Stimulated activated CD4-positive, alpha-beta T cell treated with anti-CD3 and anti-CD28 coated beads, Interleukin-2, amount 100 ng/mL, for 24 hours (primary cell): ENCODE measurements at places on chromosomes 2 and 18.

DNA sequence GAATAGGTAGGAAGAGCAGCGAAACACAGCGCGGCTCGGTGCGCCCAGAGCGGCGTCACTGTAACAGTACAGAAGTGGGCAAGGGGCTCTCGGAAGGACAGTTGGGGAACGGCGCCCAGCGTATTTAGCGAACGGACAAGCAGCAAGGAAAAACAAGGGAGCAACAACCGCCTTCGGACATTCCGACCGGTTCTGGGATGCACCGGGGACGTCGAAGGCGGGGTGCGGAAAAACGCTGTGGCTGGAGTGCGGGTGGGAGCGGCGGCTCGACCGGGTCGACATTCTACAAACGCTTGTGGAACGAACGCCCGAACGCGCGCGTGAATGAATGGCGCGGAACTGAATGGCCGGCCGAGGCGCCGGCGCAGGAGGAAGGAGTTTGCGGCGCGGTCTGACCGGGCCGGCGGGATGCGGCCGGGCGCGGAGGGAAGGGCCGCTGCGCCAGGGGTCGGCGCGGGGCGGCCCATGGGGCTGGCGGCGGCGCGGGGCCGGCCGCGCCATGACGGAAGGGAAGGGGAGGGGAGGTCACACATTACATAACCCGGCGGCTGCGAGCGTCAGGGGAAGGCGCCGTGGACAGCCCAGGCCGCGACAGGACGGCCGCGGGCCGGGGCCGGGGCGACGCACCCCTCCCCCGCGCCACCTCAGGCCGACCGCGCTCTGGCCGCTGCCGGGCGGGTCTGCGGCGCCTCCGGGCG lies 605 bp downstream of the REV1 start:
- peak; percentile 53 for DNase-seq

GRCh38 chr18:23270986-23271680 lies 135.8 kb downstream of the CABLES1 start:
- DNase-seq = no peak

GRCh38 chr2:136796339-136796738 lies 31.0 kb downstream of the THSD7B start:
- DNase-seq = no peak

- no peak for DNase-seq
Measured at GRCh38 chr2:218209078-218209477, 7.9 kb upstream of the ARPC2 start.

DNA sequence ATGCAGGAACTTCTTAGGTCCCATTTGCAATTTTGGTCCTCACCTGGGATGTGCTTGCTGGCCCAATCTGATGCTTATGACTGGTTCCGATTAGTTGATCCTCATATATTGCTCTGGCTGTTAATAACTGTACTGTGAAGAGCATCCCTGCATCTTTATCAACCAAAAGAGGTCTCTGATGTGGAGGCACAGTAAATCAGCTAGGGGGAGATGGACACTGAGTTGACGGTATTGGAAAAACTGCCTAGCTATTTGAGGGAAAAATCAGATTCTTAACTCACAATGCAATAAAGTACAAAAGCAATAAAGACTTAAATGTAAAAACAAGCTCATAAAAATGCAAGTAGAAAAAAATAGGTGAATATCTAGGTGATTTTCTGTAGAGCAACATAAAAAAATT lies 188.0 kb upstream of the TCF4 start:
- no peak for DNase-seq

- DNase-seq = no peak
Measured at GRCh38 chr18:9758624-9759075, 50.5 kb downstream of the RAB31 start.

DNA sequence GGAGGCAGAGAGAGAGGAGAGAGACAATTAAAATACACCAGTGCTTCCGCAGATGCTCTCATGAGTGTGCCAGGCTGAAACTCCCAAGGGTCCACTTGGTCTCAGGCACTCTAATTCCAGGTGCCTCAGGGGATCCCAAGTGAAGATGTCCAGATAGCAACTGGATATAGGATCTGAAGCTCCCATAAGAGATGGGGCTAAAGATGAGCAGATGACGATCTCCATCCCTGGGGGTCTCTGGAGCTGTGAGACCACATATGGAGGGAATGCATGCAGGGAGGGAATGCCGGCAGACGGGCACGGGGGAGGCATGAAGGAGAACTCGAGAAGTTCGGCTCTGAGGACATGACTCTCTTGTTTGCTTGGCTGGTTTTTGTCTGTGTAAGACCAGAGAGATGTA lies 223.7 kb upstream of the RAB6C start:
- no peak for DNase-seq

GRCh38 chr2:126860385-126860784 lies 38.3 kb upstream of the TEX51 start:
- DNase-seq = no peak

DNA sequence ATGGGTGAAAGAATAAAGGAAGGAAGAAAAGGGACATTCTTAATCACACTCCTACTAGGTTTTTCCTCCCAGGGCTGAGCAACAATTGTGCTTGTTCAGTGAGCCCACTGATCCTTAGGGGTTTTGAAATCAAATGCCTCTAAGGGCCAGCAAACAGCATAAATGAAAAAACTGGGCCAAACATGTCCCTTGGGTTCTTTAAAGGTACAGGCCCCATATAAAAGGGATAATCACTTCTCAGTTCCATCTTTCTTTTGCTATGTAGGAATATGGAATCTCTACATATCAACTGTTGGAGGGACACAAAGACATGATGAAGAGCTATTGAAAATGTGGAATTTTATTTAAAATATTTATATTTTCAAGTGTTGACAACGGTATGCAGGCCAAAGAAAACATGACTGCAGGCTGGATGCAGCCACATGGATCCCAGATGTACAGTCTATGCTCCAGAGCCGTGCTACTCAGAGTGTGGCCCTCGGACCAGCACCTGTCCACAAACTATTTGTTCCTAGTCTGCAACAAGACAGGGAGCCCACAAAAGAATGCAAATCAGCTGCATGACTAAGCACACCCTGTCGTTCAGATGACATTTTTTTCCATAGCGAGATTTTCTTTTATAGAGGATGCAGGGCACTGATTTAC lies 110.0 kb downstream of the CDH20 start:
- no peak for DNase-seq

DNA sequence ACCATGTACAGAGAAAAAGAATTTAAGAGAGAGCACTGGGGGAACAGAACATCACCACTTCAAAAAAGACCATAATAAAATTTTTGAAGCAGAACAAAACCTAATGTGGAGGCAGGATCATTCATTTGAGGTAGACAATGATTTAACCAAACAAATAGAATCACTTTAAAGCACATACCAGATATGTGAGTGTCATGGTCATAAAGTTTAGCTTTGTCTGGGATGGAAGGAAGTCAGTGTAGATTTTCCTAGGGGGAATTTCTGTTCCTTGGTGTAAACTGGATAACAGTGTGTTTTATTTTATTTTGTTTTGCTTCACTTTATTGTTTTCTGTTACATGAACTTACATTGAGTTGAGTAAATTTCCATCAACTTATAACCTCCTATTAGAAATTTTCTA lies 120.8 kb downstream of the CRIM1 start:
- DNase-seq = no peak

GRCh38 chr18:2083691-2084090 lies 487.6 kb downstream of the METTL4 start:
- no peak for DNase-seq

DNA sequence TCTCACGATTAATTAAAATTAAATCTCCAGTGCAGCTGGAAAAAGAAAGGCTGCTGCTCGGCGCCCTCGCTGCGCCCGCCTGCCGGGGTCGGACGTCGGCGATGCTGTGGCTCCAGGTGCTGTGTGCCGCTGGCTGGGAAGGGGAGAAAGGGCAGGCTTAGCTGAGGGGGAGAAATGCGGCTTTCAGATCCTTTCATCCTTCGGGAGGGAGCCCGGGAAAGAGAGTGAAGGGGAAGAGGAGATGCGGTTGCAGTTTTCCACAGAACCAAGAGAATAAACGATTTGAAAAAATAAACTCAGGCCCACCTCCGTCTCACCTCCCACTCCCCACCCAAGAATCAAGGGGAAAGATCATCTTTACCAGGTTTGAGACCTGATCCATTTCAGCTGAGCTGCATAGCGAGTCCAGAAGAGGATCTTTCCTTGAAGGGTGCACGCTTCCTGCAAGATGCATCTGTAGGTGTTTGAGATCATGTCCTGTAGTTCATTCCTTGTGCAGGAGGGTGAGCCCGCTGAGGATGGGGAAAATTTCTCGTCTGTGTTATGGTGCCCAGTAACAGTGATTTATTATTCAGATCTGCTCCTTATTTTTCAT lies 495 bp downstream of the TMEM169 start:
- peak; percentile 26 for DNase-seq

GRCh38 chr18:25814841-25815458 lies 275.5 kb downstream of the SS18 start:
- no peak for DNase-seq

DNA sequence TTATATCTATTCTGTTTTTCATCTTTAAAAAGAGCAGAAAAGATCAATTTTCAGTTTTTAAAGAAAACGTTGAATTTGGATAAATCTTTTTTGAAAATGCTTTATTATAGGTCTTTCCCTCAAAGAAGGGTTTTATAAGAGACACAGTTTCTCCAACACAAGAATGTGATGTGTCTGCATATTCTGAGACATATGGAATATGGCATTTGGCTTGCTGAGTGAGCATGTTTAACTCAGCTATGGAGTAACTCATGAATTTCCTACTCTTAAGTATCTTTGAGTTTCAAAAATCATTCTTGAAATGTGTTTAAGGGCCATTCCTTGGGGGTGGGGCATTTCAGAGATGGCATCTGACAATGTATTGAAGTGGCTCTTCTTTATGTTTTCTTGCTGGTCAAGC lies 191.5 kb downstream of the CCDC85A start:
- no peak for DNase-seq

- no peak for DNase-seq
Measured at GRCh38 chr2:192783643-192784042, 588.9 kb upstream of the TMEFF2 start.

DNA sequence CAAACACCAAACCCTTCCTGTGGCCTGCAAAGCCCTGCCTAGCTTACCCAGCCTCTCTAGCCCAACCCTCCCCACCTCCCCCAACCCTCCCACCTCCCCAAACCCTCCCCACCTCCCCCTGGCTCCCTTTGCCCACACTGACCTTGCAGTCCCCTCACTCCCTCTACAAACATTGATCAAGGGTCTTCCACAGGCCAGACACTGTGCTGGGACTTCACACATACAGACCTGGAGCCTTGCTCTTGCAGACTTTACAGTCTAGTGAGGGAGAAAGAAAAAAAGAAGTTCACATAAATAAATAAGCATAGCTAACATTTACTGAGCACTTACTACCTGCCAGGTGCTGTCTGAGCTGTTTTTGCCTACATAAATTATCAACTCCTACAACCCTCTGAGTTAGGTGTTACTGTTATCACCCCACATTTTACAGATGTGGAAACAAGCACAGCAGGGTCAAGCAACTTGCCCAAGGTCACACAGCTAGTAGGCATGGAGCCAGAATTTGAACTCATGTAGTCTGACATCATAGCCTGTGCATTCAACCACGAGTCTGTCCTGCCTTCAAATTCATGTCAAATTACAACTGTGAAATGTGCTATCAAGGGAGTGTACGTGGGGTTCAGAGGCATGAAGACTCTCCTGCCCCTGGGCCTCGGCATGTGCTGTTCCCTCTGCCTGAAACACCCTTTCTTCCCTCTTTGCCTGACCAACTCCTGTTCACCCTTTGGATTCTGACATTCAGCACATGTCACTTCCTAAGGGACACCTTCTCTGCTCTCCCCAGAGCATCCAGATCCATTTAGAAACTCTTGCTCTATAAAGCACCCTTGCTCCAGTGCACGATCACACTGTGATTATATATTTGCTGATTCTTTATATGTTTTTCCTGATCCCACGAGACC lies 209.9 kb downstream of the TNS1 start:
- DNase-seq = no peak

- DNase-seq = no peak
Measured at GRCh38 chr2:73408198-73408597, 22.6 kb downstream of the ALMS1 start.

DNA sequence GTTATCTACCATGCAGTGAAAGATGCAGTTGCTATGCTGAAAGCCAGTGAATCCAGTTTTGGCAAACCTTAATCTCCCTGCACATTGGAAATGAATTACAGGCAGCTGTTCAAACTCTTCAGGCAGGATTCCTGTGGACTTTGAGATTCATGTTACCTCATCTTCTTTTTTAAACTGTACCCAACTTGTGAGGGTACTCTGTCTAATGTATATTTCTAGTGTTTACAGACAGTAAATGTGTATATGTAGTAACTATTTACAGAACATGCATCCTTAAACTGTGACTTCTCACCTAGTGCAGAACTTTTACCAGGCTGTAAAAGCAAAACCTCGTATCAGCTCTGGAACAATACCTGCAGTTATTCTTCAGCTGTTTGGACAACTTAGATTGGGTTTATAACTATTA lies 50.9 kb downstream of the KDM3A start:
- DNase-seq = no peak

- no peak for DNase-seq
Measured at GRCh38 chr18:6821356-6821755, 91.8 kb downstream of the ARHGAP28 start.

DNA sequence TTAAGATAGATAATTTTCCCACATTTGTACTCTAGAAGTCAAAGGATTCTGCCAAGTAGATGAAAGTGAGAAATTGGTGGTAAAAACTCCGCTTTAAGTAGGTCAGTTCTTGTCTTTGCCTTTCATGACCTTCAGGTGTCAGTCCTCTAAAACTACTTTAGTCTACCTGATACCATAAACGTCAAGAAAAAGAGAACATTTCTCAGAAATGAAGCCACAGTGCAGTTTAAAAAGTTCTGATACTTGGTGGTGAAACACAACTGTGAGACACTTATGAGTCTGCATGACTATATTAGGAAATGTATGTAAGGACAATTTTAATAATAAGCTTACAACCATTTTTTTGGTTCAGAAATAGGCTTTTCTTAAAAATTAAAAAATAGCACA lies 583.3 kb downstream of the SATB2 start:
- DNase-seq = no peak

DNA sequence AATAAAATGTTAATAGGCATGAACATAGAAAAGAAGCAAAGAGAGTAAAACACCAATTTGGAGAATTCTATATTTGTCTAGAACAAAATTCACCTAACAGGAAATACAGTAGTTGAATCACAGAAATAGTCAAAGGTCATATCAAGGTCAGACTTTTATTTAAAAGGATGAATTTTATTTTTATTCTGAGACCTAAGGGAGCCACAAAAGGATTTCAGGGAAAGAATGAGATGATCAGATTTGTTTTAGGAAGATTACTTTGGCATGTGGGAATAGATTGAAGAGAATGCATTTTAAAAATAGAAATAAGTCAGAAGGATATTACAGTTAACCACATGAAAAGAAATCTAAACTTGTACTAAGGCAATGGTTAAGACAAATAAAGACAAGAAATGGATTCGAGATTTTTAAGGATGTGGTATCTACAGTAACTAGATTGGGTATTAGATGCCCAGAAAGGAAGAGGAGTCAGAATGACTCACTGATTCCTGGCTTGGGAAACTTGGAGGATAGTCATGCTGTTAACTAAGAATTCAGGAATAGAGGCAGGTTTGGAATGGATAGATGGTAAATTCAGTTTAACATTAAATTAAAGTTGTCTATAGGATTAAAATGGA lies 56.0 kb downstream of the METTL4 start:
- DNase-seq = no peak

GRCh38 chr2:217076657-217077232 lies 216.9 kb upstream of the TNP1 start:
- DNase-seq = no peak

- no peak for DNase-seq
Measured at GRCh38 chr2:63364866-63365265, 223.4 kb downstream of the WDPCP start.
